ENCODE measurements at places on chromosomes 16 and 17.

DNA sequence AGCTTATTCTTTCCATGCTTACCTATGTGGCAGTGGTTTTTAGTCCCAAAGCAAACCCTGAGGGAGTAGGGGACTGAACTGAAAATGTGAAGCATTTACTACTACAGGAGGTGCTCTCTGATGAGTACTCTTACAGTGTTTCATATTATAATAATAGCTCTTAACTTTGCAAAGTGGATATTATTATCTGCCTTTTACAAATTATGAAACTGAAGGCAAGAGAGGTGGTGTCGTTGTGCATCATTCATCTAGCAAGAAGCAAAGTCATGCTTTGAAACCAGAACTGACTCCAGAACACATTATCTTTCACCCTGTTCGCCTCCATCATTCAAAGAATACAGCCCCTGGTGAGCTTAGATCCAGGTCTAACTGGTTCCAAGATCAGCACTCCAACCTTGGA is 8.2 kb upstream of the KCNH6 start:
- no peak for DNase-seq

DNA sequence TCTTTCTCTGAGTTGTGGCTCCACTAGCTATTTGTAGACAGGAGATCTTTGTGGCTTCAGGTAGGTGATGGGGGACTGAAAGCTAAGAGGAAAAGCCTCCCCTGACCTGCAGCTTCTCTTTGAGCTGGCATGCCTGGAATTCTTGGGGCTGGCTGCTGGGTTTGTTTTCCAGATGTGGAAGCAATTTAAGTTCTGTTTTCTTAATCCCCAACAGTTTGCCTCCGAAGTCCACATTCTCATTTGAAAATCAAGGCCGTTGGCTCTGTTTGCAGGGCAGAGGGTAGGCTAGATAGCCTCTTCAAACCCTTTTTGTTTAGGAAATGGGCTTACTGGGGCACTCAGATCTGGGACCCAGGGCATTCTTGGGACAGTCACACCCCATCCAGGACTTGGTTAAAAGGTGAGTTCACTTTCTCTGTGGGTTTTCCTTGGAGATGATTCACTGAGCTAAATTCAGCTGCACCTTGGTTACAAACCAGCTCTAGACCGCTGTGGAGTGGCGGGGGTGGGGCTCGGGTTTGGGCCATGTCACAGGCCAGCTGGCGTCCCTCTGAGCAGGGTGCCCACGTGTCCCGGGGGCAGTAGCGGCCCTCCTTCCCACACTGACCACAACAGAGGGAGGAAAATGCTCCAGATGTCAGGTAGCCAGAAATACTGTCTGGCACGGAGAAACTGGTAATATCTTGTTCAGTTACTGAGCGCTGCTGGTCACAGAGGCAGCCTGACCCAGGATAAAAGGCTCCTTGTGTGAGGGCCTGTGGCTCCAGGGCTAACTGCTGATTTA is 108.5 kb downstream of the RAB11FIP4 start:
- no peak for DNase-seq

DNA sequence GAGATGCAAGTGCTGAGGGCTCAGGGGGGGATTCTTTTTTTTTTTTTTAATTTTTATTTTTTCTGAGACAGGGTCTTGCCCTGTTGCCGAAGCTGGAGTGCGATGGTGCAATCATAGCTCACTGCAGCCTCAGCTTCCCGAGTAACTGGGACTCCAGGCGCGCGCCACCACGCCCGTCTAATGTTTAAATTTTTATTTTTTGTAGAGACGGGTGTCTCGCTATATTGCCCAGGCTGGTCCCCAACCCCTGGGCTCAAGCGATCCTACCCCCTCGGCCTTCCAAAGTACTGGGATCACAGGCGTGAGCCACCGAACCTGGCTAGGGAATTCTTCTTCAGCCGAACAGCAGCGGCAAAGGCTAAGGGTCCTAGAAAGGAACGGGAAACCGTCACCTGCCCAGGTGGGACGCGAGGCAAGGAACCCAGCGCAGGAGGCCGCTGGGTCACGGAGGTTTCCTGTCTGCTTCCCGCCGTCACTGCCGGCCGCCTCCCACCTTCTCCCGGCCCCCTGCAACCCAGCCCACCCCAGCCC is 13.3 kb upstream of the OR1F1 start:
- DNase-seq, result no peak

DNA sequence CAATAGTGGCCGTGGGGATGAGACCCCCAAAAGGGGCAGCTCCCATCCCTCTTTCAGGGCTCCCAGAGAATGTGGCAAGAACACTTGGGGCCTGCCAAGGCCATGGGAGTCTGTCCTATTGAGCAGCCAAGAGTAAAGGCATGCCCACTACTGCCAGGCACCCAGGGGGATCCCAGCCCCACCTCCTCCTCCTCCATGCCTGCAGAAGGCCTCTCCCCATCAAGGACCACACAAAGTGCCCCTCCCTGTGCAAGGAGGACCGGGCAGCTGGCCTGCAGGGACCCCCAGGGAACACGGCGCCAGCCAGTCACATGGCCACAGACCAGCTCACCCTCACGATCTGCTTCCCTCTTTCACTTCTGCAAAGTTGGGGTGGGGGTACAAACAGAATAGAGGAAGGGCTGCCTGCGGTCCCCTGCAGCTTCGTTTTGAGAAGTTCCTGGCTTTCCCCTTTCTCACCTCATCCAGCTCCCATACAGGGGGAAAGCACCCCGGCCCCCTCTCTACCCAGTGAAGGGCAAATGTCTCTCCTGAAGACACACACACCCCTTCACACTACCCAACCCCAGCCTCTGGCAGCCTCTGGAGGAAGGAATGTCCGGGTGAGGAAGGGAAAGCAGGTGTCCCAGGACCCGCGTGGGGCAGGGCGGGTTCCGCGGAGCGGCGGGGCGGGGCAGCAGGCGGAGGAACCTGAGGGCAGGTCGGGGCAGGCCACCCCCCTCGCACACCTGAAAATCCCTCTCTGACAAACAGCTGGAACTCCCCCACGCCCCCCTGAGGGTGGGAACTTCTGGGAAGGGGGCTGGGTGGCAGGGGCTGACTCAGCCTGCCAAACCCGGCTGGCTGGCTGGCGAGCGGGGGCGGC is 2.0 kb downstream of the PPP1R9B start:
- no peak for DNase-seq

DNA sequence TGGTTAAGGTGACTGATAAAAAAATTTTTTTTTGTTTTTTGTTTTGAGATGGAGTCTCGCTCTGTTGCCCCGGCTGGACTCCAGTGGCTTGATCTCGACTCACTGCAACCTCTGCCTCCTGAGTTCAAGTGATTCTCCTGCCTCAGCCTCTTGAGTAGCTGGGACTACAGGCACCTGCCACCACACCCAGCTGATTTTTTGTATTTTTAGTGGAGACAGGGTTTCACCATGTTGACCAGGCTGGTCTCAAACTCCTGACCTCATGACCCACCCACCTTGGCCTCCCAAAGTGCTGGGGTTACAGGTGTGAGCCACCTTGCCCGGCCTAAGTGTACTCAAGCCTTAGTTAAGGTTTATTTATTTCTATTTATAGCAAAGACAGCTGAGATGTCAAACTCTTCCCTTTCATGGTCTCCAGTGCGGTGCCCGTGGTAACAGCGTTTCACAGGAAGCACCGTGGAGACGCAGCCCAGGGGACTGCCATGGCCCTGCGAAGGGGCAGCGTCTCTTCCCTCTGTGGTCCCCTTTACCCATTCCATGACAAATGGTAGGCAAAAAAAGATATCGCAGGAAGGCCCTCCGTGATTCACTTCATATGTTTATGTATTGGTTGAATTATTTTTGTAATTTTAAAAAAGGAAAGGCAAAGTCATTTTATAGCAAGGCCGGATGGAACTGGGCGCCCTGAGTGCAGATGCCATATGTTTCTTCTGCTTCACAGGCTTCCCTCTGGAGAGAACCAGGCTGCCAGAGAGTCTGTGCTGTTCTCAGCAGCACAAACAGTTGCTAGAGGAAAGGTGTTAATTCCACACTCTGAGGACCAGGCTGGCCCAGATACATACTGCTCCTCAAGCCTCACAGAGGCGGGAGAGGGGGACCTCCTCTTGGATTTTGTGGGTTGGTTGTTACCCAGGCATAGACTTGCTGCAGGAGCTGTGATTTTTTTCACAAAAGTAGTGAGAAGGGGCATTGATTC is 29.2 kb downstream of the DDX19A start:
- DNase-seq, result peak; percentile 53

GRCh38 chr16:79402356-79402755 is 198.2 kb downstream of the MAF start:
- DNase-seq, result no peak

DNA sequence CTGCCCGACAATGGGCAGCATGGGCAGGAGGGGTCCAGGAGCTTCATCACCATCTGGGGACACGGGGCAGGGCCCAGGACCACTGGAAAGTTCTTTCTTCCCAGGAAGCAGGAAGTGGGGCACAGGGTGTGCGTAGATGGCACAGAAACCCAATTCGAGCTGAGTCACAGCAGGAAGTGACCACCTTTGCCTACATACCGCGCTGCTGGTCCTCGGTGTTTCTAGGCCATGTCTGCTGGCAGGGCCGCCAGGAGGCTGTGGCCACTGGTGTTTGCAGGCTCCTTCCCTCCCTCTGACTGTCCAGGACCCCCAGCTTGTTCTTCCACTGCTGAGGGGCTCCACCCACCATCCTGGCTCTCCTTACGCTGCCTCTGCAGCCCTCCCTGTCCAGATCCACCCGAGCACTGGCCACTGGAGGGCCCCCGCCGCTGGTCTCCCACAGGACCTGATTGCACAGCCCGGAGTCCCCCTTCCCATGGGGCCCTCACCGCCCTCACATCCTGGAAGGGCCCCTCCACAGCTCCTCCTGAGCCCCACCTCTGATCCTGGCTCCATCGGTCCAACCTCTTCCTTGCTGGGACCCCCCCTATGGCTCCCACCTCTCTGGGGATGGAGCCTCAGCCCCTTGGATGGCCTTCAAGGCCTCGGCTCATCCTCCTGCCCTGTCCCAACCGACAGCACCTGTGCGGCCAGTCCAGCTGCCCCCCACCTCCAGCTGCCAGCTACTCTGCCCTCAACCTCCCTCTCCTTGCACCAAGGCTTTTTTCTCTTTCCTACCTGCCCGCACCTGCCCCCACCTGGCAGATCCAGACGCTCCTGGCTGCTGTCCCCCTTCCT is 14.5 kb upstream of the RASD1 start:
- DNase-seq, result no peak

DNA sequence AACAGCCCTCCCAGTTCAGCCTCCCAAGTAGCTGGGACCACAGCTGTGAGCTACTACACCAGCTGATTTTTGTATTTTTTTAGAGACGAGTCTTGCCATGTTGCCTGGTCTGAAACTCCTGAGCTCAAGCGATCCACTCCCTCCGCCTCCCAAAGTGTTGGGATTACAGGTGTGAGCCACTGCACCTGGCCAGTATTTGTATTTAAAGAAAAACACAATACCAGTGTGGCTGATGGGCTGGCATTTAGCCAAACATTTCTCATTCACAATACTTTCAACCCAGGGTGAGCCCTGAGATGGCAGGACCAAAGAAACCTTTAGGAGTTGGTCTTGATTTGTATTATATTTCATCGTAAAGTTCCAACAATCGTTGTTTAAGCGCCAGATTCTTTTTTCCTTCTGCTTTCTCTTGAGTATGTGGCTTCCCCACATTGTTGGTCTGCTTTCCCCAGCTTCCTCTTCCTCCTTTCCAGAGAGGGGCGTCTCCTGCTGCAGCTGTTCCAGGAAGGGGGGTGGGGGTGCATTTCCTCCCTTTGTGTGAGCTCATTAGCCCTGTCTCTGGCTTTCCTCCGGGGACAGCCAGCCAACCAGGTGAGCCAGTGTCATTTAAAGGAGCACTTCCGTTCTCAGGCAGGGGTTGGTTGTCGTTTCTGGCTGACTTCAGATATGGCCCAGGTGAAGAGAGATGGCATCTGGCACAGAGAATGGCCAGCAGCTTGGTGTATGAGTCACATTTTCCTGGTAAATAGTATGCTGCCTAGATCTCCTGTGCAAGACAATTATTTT is 79.9 kb downstream of the GPRC5B start:
- peak; percentile 72 for DNase-seq

- no peak for DNase-seq
Measured at GRCh38 chr17:58789160-58789559, 33.5 kb downstream of the PPM1E start.

DNA sequence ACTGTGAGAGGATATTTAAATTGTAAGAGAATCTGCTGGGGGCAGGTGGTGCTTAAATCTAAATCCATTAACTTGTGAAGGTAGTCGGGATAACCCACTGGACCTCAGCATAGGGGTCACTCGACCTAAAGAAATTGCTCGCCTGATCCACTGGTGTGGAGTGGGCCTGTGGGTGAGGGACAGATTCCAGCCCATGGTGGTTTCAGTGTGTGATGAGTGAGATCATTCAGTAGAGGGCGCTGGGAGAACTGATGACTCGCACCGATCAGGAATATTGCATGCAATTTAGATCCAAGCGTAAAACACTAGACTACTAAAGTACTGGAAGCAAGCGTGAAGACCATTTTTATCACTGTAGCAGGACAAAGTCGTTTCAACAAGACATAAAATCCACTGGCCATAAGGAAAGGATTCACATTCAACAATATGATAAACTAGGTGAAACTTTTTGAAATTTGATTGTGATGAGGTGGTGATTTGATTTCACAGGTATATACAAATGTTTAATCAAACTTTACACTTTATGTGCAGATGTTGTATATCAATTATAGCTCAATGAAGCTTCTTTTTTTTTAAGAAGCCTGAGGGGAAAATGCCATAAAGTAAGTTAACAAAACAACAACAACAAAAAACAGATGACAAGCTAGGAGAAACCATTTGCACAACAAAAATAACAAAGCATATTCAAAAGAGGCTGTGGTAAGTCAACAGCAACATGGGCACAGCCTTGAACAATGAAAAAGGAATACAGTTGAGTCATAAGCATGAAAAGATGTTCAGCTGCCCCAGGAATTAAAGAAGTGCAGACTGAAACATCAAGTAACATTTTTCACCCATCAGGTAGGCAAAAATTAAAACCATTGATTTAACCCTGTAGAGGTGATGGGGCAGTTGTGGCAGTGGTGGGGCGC is 7.5 kb upstream of the TMEM170A start:
- peak; percentile 34 for DNase-seq
